ENCODE measurements at places on chromosomes 7 and 10. TPM values are rescaled to one million over a fixed set of nuclear protein-coding genes. Genes with fewer than 3 reads are reported as not detected.

DNA sequence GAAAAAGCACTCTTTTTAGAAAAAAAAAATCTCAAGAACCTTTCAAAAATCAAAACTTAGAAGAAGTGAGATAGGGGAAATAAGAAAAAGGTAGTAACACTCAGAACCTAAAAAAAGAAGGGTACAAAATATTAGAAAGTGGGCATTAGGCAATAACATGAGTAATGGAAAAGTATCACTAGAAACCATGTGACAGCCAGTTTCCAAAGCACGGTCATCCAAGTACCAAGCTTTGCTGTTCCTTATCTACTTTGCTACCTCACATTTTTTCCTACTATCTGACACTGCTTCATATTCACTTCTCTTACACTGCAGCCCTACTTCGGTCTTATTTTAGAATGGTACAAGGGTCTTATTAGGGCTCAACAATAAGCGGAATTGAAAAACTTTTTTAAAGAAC, 30.3 kb downstream of the IMMP2L start:
- DNase-seq: no peak

DNA sequence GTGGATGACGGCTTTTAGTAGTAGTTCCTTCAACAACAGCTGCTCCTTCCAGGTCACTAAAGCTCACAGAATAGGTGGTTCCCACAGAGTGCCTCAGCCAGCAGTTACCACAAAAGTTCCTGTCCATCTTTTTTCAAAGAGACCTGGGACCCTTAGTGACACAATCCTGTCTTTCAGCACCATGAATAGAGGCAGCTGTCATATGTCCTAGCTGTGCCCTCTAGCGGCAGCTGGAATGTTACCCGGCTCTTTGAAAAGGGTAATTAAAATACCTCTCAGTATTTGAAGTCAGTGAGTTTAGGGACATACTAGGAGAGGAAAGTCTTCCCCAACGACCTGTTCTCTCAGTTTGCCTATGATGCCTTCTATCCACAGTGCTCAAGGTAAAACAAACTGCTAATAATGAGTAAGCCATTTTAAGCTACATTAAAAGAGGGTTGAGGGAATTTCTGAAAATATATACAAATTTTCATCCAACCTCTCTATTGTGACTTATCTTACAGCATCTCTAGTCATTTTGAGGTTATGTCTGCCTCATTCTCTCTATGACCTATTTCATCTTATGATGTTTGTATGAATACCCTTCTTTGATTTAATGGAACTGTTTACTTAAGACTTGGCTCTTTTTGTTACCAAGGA, 290.8 kb downstream of the NXPH1 start:
- DNase-seq: peak; percentile 19

- no peak for DNase-seq
These were observed 125.6 kb downstream of the CYP26A1 start for GRCh38 chr10:93199191-93199751.

DNA sequence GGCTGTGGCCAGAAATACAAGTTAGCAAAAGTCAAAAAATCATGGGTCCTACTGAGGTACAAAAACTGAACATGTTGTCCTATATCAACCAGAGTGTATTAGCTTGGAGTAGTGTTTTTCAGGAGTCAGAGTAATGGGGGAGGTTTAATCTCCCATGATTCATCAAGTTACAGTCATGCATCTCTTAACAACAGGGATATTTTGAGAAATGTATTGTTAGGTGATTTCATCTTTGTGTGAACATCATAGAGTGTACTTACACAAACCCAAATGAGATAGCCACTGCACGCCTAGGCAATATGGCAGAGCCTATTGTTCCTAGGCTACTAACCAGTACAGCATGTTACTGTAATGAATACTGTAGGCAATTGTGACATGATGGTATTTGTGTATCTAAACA, 14.9 kb upstream of the TES start:
- no peak for DNase-seq

DNA sequence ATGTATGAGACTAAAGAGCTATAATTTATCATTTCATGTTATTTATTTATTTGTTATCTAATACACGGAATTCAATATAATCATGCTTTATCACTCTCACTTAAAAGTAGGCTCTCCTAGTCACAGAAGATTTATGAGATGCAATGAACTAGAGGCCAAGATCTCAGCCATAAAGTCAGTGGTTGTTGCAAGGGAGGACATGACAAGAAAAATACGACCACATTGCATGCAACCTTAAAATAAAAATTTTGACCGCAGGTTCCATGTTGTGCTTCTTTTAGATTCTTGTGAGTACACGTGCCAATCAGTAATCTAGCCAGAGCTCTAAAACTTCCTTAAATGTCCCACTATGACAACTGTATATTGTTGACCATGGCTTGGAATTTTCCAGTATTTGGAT, 75.9 kb upstream of the SP8 start:
- DNase-seq: no peak

DNA sequence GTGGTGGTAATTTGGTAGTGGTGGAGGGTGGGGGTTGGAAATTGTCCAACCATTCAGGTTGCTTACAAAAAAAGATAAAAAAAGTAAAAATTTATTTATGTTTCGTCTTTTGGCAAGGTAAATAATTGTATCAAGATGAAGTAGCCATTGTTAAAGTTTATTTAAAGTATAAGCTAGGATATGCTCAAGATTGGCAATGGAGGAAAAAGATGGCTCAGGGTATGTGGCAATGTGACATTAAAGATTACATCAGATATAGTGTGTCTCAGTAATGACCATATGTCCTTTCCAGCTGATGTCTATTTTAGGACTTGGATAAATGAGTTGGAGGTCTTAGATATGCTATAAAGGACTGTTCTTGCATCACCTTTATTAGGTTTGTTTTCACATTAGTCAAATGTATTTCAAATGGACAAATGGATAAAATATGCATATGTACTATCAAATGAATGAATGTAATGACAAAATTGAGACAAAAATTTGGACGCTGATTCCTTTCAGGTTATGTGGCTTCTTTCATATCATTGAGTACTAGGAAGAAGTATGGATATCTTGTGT, 60.9 kb downstream of the ST7 start:
- DNase-seq: no peak

GRCh38 chr10:30189238-30189580, 129.8 kb upstream of the JCAD start:
- no peak for DNase-seq

GRCh38 chr10:49761201-49761788, 828 bp downstream of the OGDHL start:
- DNase-seq: no peak

- DNase-seq: no peak
These were observed 285.8 kb downstream of the BMPER start for GRCh38 chr7:34191162-34191561.

GRCh38 chr10:87739703-87740102, 78.3 kb downstream of the ATAD1 start:
- no peak for DNase-seq

- no peak for DNase-seq
These were observed 598.3 kb downstream of the INHBA start for GRCh38 chr7:41104631-41105030.

GRCh38 chr7:77450054-77450453, 33.9 kb upstream of the GSAP start:
- DNase-seq: no peak

DNA sequence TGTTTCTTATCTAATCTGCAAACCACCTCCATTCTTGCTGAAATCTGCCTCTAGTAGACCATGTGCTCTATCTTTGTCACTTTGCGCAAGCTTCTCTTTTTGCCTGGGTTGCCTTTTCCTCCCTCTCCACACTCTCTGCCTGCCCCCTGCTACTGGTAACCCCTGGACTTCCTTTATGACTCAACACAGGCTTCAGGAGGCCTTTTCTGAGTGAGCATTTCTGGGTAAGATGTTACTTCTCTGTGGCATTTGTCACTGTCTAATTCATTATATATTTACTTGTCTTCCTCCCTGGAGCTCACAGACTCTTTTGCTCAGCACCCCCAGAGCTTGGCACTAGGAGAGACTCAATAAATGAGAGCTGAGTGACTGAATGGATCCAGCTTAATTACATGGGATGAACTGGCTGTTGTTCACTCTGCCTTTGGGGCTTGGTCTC, 8.4 kb downstream of the GOLGA7B start:
- no peak for DNase-seq

DNA sequence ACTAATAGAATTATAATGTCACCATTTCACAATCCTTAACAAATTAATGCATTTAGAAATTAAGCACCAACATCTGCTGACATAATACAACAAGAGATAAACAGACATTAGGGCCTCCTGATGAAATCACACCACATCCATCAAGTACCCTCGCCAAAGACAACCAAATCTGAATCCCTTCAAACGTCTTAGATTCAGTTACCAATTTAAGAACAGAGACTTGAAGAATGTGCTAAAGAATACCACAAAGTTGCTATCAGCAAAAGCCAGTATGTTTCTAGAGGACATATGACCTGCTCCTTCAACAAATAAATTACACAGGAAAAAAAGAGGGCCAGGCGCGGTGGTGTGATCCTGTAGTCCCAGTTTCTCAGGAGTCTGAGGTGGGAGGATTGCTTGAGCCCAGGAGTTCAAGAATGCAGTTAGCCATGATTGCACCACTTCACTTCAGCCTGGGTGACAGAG, 144.5 kb downstream of the REEP3 start:
- DNase-seq: no peak

DNA sequence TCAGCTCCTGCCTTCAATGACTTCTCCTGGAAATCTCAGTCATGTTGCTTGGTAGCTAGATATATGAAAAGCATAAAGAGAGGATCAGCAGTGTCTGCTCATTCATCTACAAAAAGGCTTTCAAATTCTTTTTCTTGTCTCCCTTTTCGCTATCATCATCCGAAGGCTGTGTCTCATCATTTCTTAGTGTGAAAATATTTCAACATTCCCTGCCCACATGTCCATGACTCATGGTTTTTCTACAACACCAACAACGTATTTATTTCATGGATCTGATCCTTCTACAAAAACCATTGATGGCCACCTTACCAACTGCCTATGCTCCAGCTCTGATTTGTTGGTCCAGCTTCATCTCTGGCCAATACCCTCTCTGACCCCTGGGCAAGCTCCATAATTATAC, 472.5 kb upstream of the GHITM start:
- DNase-seq: no peak

- DNase-seq: peak; percentile 19
These were observed 510.3 kb downstream of the PTPRN2 start for GRCh38 chr7:158077151-158077840.

GRCh38 chr10:98236862-98237261, 31.1 kb downstream of the LOXL4 start:
- DNase-seq: no peak

GRCh38 chr7:128019288-128019687, 11.9 kb downstream of the LRRC4 start:
- DNase-seq: no peak

GRCh38 chr10:34710391-34710751, 104.7 kb downstream of the PARD3 start:
- DNase-seq: no peak

DNA sequence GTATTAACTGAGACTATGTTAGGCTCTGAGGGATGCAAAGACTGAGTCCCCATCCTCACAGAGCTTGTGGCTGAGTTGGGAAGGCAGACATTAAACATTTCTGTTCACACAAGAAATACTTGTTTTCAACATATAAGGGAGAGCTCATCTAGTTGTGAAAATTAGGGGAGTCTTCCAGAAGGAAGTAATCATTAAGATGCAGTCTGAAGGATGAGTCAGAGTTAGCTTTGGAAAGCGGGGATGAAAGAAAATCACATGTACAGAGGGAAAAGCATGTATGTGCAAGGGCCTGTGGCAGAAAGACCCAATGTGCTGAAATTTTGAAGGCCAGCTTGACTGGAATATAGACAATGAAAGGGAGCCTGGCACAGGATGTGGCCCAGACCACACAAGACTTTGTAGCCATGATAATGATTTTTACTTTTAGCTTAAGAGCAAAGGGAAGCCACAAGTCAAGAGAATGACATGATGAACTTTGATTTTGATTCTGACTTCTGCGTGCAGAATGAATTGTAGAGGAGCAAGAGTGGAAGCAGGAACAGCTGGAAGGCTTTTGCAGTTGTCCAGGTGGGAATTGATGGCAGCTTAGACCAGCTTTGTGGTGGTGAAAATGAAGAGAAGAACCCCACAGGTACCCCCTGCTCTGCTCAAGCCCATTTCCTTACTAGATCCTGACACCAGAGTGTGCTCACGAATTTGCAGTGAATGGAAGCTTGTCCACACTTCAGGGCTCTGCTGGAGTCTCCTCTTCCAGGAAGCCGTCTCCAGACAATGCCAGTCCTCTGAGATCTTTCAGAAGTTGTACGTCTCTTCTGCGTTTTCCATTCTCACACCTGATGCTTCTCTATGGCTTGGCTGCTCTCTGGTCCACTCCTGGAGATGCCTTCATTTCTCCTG, 115.6 kb downstream of the ATXN7L1 start:
- DNase-seq: no peak

The CPA4 gene
- 8.6 TPM for total RNA-seq

The SCIN gene
- total RNA-seq: 0.83 TPM

The C1QL3 gene
- total RNA-seq: not detected

The STEAP1 gene
- 1.4 TPM for total RNA-seq

The SLC13A1 gene
- total RNA-seq: not detected

The CYREN gene
- 16.8 TPM for total RNA-seq

The TFPI2 gene
- total RNA-seq: 18.8 TPM

The ATP6V0A4 gene
- 0.09 TPM for total RNA-seq

The MMP21 gene
- 0.14 TPM for total RNA-seq

The NAT16 gene
- total RNA-seq: 0.43 TPM

The ACHE gene
- 1.3 TPM for total RNA-seq

The SFTPA1 gene
- total RNA-seq: 1.1 TPM

All from pancreas (tissue), 10 donors.